Anterior cingulate cortex (tissue), 58 donors: ENCODE measurements at places on chromosomes 1 and 21.

DNA sequence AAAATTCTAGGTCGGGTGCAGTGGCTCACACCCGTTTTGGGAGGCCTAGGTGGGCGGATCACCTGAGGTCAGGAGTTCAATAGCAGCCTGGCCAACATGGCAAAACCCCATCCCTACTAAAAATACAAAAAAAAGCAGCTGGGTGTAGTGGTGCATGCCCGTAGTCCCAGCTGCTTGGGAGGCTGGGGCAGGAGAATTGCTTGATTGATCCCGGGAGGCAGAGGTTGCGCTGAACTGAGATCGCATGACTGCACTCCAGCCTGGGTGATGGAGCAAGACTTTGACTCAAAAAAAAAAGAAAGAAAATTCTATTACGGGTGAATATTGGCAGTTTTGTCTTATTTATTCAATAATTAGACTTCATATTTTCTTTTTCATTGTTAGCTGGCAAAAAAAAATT is 62.1 kb downstream of the SNX7 start:
- DNase-seq: no peak

DNA sequence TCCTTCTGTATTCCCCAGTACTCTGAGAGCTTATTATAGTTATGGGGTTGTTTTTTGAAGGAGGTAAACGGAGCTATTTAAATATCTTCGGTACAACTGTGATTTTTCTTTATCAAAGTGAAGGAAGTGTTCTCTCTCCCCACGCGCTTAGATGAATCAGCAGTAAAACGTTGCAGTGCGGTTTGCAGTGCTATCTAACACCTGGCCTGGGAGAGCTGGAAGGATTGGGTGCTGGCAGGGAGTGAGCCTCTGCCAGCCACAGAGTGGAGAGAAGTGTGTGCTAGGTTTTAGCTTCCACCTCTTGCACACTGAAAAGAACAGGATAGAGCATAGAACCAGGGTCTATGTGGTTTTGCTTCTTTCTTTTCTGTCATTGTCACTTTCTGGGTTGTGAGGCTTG is 165.9 kb downstream of the SDCCAG8 start:
- peak; percentile 25 for DNase-seq

- DNase-seq: no peak
Observed at GRCh38 chr1:203557390-203557789, 63.4 kb downstream of the OPTC start.

- DNase-seq: peak; percentile 30
Observed at GRCh38 chr1:69567652-69568420, at the start of gene LRRC7. Gene LRRC7 (plus strand): TSS chr1:69567922. CDS start chr1:69568640, 718 bp downstream.

DNA sequence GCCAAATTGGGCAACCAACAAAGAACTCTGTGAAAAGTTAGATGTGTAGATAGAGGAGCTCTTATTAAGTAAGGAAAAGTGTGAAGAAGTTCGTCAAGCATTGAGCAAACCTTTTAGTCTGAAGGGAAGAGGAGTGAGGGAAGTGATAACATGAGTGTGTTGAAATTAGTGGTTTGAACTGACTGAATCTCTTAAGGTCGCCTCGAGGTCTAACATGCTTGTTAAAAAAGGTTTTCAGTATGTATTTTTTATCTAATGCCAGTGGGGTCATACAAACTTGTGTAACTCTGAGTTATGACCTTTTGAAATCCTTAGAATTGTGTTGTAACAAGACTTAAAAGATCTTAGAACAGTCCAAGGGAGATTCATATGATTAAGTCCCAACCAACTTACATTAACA is 34.1 kb downstream of the SOAT1 start:
- no peak for DNase-seq
